ENCODE measurements at places on chromosomes 1 and 21.

DNA sequence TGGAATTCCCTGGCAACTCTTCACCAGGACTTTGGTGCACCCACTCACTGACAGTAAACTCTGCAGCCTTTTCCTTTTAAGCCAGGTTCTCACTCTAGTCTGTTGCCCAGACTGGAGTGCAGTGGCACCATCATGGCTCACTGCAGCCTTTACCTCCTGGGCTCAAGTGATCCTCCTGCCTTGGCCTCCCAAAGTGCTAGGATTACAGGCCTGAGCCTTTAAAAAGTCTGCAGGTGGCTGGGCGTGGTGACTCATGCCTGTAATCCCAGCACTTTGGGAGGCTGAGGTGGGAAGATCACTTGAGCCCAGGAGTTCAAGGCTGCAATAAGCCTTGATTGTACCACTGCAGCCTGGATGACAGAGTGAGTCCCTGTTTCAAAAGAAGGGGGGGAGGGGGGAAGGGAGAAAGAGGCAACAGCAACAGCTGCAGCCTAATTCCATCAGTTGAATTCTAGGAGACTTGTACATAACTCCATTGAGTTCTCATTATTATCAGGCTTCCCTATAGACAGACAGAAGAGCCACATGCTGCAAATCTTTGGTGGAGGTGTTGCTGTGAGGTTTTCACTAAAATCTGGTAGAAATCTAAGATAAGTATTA is 8.1 kb upstream of the HNRNPR start:
- no peak for DNase-seq

DNA sequence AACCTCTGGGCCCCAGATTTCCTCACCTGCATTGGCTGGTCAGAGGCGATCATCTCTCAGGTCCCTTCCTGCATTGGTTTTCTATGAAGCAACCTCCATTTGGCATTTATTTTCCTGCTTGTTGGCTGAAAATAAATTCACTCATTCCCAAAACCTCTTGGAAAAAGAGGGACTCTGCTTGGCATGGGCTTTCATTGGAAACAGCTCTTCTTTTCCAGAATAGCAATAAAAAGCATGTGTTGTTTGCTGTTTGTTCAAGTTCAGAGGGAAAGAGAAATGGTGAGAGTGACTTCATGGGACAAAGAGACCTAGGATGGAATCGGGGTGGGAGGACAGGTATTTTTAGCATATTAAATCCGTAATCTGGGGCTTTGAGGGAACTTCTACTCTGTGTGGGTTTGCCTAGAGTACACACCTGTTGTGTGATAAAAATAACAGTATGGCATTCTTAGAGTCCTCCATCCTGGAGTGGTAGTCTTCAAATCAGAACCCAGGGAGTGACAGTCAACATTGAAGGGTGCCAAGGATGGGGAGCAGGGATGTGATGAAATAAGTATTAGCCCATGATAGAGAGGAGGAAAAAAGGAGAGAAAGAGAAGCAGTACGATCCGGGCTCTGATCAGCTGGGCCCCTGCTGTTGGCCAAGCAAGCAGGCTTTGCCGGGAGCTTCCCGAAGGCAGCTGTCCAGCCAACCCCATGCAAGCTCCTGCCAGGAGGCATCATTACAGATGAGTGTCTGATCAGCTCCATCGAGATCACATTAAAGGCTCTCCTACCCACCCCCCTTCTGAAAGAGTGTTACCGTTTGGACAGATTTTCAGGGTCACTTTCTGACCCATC is 131.9 kb upstream of the NFIA start:
- DNase-seq, result no peak

DNA sequence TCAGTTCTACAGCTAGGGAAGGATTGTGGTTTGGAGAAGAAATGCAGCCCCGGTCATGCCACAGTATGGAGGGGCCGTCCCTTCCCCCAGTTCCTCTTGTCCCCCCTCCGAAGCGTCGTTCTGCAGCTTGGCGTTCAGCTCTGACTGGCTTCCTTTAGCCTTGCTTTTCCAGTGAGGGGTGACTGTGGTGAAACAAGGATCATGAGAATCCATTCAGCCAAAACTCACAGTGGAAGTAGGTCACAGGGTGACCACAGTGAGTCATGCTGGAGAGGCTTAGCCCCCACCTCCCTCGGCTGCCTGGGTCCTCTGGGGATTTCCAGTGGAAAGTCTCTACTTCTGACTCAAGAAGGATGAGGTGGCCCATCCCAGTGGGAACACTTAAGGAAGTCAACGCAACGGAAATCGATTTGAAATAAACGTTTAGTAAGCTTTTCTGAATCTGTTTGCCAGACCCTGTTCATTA is 37.3 kb upstream of the COL6A2 start:
- DNase-seq, result no peak

DNA sequence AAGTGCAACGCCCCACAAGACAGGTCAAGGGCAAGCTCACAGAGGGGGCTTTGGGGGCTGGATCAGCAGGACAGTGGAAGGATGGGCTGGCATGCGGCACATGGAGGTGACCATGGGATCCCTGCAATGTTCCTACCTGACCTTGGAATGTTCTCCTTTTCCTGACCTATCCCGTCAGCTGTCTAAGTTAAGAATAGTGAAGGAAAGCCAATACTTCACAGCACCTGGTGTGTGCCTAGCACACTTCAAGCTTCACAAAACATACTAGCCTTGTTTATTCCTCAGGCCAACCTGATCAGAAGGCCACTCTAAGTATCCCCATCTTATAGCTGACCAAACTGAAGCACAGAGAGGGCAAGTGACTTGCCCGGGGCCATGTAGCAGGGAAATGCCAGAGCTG is 31.2 kb downstream of the LRRC38 start:
- no peak for DNase-seq

- no peak for DNase-seq
Measured at GRCh38 chr1:67847466-67847865, 14.2 kb upstream of the GNG12 start.

GRCh38 chr1:41749991-41750745 is 168.6 kb downstream of the HIVEP3 start:
- DNase-seq, result no peak

- DNase-seq, result no peak
Measured at GRCh38 chr1:226732856-226733291, 6.2 kb downstream of the ITPKB start.

DNA sequence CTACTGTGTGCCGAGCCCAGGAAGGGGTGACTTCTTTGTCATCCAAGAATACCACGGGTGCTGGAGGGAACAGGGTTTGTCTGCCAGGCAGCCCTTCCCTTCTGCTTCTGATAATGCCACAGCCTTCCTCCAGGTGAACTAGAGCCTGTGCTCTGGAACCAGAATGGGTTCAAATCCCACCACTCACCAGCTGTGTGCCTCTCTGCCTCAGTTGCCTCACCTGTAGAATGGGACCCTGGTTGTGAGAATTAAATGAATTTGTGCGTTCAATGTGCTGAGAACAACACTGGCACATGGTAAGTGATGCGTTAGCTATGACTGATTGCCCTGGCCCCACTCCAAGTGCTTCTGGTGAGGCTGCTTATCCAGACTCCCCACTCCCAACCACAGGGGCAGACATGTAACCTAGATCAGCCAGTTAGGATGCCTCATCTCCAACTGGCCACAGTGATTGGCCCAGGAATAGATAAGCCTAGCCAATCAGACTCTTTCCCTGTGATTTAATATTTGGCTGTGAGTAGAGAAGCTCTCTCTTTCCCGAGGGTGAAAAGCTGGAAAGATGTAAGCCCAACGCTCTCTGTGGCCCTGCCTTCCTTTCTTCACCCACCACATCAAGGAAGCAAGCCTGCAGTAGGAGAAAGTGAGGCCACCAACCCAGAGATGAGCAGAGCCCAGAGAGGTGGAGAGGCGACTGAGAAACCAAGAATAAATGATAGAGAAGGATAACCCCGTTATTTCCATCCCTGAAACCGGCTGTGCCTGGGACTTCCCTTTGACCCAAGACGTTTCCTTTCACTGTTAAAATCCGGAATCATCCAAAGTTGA is 20.8 kb upstream of the LAPTM5 start:
- no peak for DNase-seq

DNA sequence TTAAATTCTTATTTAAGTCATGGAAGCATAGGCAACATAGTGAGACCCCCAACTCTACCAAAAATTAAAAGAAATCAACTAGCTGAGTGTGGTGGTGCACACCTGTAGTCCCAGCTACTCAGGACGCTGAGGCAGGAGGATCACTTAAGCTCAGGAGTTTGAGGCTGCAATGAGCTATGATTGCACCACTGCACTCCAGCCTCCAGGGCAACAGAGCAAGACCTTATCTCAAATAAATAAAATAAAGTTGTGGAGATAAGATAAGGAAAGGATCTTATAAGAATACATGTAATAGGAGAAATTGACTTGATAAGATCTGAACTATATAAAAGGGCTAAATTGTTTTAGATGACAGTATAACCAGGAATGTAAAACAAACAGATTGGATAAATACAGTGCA is 2.3 kb upstream of the BATF3 start:
- no peak for DNase-seq

DNA sequence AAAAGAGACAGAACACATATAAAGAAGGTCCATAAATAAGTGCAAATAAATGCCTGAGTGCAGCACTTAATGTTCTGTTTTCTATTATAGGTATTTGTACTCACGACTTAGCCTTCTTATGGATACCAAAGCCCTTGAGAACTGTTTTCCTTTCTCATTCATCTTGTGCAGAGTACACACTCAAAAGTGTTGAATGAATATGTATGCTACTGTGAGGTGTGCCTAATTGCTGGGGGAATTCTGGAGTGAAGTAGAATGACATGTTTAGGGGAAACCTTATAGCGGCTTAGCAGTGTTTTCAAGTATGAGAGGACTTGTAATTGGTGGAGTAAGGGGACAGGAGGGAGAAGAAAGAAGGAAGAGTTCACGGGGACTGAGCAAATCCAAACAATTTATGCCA is 157.6 kb downstream of the CACNA1E start:
- DNase-seq, result peak; percentile 44

DNA sequence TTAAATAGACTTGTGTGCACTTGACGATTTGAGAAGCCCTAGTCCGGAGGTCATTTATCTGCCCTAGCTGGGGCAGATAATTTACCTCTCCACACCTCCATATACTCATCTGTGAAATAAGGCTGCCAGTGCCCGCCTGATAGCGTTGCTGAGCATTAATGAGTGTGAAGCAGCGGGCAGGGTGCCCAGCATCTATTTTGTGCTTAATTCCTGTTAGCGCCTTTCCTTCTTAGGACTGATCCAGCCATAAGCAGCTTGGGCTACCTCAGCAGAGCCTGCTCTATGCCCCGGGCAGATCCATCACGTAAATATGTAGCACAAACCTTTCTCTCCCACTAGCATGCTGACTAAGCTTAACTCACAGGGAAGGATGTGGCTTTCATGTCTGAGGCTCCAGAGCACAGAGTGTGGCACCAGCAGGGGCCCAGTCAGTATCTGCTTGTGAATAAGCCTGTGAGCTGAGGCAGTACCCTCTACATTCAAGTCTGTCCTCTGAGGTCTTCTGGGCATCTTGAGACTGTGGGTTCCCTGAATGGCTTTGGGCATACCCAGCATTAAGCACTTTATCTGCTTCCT is 21.5 kb upstream of the RNF187 start:
- no peak for DNase-seq

- DNase-seq, result no peak
Measured at GRCh38 chr1:219697682-219698081, 84.8 kb upstream of the ZC3H11B start.

DNA sequence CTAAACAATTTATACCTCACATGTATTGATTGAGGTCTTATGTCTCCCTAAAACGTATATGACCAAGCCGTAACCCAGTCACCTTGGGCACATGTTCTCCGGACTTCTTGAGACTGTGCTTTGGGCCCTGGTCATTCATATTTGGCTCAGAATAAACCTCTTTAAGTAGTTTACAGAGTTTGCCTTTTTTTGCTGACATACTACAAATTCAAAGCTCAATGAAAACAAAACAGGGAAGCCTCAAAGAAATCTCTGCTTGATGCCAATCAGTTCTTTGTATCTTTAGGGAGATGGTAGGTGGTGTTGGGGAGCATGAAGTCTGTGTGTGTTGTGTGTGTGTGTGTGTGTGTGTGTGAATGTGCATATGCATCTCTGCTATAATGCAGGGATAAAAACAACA is 247.0 kb downstream of the KCNJ6 start:
- no peak for DNase-seq

DNA sequence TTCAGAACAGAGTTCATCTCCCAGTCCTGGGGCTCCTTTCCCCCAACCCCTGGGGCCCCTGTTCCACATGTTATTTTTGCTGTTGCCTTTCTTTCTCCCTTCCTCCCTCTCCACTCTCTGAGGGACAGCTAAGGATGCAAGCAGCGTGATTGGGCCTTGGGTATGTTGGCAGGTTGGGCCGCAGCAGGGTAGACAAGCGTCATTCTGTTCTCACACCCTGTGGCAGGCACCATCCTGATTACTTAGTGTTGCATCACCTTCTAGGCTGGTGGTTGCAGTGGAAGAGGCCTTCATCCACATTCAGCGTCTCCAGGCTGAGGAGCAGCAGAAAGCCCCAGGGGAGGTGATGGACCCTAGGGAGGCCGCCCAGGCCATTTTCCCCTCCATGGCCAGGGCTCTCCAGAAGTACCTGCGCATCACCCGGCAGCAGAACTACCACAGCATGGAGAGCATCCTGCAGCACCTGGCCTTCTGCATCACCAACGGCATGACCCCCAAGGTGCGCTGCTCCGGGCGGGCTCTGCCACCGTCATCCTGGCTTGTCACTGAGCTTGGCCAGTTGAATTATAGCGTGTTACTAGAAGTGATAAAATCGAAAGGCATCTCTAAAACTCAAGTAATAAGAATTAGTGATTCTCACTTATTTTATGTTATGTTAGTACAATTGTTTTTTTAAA is 43.4 kb downstream of the VANGL1 start:
- DNase-seq, result no peak

DNA sequence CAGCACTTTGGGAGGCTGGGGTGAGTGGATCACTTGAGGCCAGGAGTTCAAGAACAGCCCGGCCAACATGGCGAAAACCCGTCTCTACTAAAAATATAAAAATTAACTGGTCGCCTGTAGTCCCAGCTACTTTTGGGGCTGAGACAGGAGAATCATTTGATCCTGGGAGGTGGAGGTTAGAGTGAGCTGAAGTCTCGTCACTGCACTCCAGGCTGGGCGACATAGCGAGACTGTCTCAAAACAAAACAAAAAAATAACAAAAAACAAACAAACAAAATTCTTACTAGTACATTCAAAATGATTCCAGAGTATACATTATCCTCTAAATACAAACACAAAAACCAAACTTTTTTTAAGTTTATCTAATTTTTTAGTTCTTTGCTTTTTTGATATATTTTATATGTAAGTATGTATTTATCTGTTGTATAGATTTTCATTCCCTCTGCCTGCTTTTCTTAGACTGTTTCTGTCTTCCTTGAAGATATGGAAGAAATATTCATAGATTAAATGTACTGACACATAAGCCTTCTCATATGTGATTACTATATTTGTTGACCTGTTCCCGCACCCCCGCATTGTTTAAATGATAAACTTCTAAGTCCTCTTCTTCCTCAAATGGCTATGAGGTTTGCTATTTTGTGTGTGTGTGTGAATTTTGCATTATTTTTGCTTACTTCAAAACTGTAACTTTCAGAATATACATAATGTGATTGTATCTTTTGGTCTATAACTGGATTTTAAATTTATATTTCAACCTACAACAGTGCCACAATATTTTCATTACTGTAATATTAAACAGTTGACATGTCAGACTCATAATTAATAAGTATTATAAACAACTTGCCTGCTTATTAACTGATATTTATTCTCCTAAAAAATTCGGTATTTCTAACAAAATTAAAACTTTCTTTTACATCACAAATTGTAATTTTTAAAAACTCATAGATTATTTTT is 1674.1 kb upstream of the B3GALT2 start:
- no peak for DNase-seq
